ENCODE measurements at places on chromosomes 13 and 19.

DNA sequence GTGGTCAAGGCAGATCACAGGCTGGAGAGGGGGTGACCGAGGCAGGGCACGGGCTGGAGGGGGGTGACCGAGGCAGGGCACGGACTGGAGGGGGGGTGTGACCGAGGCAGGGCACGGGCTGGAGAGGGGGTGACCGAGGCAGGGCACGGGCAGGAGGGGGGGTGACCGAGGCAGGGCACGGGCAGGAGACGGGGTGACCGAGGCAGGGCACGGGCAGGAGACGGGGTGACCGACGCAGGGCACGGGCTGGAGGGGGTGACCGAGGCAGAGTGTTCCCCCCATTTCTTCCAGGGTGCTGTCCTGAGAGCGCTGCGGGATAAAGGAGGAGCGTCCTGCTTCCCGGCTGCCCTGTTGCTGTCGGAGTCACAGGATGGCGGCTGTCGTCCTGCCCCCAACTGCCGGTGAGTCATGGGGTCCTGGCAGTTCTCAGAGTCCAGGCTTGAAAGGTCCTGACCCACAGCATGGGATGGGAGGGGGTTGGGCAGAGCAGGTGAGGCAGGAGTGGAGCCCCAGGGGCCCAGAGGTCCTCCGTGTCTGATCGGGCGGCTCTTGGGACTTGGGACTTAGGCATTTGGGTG, 5.3 kb downstream of the ZNF557 start:
- no peak for DNase-seq

- DNase-seq, result no peak
Observed at GRCh38 chr19:29292153-29292552, 79.2 kb upstream of the UQCRFS1 start.

GRCh38 chr13:45807520-45808099, 43.9 kb downstream of the SIAH3 start:
- no peak for DNase-seq

DNA sequence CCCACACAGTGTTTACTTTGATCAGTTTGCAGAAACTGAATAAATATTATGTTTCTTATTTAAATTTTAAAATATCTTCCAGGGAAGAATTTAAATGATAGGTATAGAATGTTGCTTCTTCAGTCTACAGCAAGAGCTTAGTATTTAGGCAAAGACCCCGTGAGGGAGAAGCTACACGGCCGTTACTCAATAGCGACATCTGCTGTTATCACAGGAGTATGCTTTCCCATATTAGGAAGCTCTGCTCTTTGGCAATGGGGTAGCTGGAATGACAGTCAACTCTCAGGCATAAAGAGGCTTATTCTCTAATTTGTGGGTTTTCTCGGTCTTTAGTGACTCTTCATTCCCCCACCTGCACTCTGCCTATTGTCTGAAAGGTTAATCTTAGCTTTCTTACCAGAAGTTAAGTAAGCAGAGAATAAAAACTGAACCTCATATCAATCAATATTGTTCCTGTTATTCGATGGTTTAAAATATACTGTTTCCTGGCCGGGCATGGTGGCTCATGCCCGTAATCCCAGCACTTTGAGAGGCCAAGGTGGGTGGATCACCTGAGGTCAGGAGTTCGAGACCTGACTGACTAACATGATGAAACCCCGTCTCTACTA, 13.2 kb upstream of the LHFPL6 start:
- no peak for DNase-seq

DNA sequence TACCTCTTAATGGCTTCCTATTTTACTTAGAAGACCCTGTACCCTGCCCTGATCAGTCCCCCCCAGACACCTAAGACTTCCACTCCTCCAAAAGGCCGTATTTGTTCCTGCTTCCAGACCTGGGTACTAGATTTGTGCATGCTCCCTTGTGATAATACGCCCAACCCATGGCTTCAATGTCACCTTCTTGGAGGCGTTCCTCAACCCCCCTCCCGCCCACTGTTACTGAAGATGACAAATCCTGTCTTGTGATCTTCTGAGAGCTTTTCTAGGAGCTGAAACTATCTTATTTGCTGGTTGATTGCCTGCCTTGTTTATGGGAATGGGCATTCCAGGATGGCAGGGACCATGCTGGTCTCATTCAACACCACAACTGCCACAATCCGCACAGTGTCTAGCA, 9.4 kb downstream of the SLC25A23 start:
- no peak for DNase-seq
